ENCODE measurements at places on chromosomes 6 and 20.

DNA sequence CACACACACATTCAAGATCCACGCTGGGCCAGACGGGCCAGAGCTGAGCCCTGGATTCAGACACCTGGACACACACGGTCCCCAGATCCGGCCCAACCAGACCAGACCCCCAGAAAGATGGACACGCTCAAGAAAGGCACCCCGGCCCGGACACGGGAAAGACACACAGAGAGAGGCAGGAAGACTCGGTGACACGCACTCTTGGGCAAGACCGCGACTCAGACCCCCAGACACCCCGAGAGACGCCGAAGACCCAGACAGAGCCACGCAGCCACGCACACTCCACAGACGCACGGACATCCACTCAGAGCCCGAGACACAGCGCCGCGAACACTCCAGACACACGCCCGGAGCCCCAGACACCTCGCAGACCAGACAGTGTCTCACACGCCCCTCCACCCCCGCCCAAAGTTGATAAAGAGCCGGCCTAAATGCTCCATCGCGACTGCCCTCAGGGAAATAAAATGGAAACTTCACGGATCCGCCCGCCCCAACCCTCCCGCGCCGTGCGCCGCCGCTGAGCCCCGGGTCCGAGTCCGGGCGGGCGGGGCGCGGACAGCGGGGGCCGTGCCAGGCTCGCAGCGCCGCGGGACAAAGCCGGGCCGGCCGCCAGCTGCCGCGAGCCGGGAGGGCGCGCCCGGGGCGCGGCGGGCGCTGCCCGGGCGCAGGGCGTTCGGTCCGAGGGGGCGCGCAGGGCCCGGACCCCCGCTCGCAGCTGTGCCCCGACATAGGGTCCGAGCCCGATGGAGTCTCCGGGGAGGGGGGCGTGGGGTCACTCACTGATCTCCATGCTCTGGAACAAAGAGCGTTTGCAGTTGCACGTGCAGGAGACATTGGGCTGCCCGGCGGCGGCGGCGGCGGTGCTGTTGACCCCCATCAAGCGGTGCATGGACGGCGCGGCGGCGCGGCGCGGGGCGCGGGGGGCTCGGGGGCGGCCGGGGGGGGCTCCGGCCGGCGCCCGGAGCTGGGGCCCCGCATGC is 831 bp downstream of the PMEPA1 start:
- no peak for DNase-seq

GRCh38 chr6:32852844-32853540 is 512 bp downstream of the TAP1 start:
- no peak for DNase-seq

DNA sequence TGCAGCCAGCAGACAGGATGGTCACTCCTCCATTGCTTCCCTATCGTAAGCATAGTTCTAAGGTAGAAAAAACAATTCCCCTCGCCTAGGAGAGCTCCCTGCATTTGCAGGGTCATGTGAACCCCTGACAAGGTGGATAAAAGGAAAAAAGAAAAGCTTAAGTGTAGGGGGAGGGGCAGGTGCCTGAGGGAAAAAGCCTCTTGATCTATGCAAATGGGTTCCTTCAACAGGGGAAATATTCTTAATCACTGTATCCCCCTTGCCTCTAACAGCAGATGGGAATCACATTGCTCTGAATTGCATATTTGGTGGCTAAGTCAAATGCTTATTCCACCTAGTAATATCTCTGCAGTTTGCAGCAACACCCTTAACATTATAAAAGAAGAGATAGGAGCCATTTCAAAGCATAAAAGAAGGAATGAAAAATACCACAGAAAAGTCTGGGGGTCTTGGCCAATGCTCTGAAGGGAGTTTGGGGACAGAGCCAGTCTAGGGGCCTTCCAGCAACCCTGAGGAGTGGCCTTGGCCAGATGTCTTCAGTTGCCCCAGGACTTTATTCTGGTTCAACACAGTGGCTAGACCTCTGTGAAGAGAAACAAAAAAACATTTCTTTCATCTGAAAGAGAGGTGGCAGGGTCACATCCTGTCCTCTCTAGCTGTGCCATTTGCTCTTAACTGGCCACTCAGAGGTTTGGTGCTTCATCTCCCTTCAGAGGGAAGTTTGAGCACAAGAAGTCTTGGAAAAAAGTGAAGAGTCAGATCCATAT is 660.4 kb upstream of the GJE1 start:
- DNase-seq = peak; percentile 67

GRCh38 chr6:13380761-13381160 is 52.4 kb upstream of the TBC1D7 start:
- DNase-seq = no peak

DNA sequence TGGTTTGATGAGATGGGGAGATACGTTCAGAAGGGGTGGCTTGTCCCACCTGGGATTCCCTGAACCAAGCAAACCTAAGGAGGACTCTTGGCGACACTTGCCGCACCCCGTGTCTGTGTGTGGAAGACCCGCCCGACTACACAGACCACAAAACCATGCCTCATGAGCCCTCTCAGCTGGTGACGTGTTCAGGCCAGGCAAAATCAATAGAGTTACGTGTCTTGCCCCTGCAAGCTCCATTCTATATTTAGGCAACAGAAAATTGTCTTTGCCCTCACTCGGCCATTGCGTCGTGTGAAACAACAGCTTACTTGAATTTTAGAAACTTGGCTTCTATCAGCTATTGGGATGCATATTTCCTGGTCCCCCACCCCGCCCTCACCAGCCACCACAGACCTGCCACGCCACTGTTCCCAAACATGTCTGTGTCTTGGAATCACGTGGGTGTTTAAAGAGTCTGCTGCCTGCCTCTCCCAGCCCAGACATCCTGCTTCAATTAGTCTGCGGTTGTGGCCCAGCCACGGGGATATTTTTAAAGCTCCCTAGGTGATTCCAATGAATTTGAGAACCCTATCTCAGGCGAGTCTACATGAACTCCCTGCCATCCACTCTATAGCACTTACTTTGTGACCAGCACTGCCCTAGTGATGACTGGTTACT is 279.2 kb upstream of the EXOC2 start:
- DNase-seq = no peak

GRCh38 chr6:25903467-25904099 is 26.9 kb downstream of the SLC17A2 start:
- DNase-seq = no peak

DNA sequence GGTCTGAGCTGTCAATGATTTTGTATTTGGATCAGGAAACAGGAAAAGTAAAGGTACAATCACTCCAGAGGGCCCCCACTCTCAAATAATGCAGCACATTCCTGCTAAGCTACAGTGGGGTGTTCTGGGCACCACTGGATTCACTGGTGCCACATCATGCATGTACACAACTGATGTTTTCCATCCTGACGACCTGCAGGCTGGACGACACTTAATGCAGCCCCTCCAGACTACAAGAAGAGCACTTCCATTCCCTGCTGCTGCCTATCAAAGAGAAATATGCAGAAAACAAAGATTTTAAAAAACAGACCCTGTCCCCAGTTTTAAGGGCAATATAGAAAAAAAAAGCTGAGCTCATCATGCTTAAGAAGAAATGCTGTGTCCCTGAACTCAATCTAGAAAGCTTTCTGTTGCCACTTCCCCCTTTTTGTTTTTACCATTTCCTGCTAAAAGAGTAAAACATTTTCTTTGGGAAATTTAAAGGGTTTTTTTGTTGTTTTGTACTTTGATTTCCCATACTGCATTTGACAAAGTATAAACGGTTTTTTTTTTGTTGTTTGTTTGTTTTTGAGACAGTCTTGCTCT is 35.5 kb downstream of the ABHD12 start:
- DNase-seq = no peak

DNA sequence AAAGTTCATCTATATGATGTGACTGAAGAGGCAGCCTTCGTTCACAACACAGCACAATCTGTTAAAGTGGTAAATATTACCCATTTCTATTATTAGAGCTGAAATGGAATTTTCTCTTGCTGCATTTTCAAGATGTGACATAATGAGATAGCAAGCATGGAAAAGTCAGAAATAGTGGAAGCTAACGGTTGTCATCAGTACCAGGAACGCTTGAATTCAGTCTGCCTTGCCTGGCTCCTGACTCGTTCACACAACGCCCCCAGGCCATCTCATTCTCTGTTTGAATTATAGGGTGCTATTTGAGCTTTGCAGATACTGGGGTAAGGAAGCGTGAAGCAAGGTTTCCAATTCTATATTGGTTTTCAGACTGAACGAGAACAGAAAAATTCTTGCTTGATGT is 116.5 kb upstream of the MAP3K7 start:
- no peak for DNase-seq

DNA sequence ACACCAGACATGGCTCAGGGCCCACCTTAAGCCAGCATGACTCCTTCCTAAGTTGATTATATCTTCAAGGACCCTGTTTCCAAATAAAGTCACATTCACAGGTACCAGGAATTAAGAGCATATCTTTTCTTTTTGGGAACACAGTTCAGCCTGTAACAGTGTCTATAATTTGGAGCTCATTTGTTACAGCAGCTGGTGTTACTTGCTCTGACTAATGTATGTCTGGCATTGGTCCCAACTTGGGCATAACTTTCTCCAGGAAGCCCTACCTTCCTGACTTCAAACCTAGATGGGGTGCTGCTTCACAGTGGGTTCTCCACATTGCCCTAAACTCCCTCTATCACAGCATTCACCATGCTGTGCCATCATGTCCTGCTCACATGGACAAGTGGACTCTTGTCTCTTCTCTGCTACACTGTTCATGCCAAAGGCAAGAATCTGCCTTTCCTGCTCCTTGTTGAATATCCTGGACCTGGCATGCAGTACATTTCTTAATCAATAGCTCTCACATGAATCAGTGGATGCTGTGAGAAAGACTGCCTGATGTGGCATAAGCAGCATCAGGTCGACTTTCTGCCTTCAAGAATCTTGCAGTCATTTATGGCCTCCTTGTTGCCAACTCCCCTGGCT is 117.4 kb upstream of the FOXA2 start:
- DNase-seq = no peak

- no peak for DNase-seq
Measured at GRCh38 chr20:11469795-11470435, 447.8 kb upstream of the BTBD3 start.

GRCh38 chr20:47705497-47705856 is 79.8 kb downstream of the SULF2 start:
- no peak for DNase-seq

- DNase-seq = no peak
Measured at GRCh38 chr20:56380375-56380774, 11.6 kb downstream of the AURKA start.

DNA sequence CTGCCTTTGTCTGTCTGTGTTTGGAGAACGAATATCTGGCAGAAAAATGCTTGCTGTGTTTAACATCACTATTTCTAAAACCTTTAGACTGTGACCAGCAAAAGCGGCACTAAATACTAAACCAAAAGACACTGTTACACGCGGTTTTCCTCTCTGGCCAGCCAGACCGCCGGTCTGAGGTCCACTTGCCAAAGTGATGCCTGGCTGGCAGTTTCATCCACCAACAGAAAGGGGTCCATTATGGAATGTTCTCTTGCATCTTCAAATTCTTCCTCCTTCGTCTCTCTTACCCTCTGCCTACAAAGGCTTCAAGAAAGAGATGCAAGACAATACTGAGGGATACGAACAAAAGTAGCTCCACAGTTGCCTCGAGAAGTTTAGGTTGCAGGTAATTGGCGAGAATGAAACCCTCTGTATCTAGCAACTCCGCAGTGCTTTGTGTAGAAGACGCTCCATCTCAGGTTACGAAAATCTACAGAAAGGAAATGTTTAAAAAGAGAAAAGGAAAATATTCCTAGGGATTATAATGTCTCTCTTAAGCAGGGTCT is 176.6 kb downstream of the TRIM27 start:
- no peak for DNase-seq

GRCh38 chr6:127462376-127462775 is 3.2 kb upstream of the KIAA0408 start:
- DNase-seq = no peak

DNA sequence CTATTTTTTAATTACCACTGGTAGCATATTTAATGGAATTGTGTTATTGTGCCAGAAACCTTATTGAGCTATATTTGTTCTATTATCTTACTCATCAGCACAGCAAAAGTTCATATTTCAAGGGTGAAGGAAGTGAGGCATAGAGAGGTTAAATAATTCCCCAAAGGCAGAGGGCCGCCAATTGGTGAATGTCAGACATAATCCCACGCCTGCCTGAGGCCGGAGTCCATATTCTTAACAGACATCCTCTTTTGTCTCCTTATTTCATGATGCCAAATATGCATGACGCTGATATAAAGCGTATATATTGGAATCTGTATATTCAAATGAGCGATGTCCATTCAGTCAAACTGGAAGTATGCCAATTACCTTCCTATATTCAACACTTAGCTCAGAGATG is 505.0 kb upstream of the SLC35B3 start:
- no peak for DNase-seq

GRCh38 chr20:25054995-25055629 is 2.8 kb downstream of the ACSS1 start:
- DNase-seq = no peak

DNA sequence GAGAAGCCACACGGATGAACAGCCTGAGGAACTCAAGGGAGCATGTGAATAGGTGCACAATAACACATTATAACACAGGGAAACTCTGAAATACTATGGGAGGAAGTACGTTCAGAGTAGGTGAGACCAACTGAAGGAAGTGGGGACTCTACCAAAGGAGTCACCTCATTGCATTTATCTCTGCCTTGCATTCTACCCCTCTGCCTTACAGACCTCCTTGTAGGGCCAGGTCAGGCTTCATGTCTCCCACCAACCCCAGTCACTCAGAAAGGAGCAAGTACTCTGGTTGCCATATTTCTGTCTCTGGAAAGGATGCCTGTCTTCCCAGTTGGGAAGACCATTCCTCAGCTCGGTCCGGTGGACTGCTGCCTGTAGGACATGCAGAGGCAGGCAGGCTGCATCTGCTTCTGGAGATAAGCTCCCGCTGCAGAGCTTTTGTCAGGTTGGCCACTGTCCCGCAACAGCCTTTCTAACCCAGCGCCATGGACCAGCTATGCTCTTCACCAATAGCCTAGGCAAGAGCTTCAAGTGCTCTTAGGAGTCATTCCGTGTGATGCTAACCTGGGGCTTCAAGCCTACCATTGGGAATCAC is 51.6 kb upstream of the ASIP start:
- DNase-seq = no peak

DNA sequence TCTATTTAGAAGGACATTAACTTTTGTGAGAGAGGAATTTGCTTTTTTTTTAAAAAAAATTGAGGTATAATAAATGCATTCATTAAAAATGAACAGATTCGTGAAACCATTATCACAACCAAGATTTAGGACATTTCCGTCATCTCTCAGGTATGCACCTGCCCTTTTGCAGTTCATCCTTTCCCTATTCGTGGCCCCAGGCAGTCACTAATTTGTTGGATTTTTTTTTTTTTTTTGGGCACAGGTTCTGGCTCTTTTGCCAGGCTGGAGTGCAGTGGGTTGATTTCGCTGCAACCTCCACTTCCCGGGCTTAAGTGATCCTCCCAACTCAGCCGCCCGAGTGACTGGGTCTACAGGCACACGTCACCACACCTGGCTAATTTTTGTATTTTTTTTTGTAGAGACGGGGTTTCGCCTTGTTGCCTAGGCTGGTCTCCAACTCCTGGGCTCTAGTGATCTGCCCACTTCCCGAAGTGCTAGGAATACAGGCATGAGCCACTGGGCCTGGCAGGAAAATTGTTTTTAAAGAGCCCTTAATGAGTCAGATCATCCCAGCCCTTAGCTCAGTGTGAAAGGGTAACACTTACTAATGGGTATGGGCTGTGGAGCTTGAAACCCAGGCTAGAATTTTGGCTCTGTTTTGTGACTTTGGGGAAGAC is 9.2 kb downstream of the PHF3 start:
- DNase-seq = no peak
